ENCODE measurements at places on chromosomes 12 and 14.

GRCh38 chr12:32139064-32139421 lies 32.4 kb downstream of the BICD1 start:
- DNase-seq: peak; percentile 23

DNA sequence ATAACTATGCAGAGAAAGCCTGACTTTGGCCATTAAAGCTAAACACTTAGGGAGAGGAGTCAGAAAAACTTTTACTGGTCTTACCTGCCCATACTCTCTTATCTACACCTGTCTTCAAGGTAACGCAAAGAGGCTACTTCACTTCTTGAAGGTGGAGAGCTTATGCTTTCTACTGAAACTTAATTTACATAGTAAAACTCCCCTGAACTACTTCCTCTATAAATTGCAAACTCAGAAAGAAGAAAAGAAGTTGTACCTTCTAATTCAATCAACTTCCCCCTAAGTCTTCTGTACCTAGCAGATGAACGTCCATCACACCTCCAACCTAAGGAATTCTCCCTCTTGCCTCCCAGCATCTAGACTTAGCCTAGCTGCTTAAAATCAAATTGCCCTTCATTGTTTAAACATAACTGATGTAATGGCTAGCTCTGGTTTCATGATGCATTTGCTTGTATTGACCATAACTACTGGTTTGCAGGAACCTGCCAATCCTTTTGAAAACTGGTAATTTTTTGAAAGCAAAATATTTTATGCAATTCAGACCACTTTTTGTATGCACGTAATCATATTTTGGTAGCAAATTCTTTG lies 87.7 kb downstream of the STON2 start:
- DNase-seq: no peak

DNA sequence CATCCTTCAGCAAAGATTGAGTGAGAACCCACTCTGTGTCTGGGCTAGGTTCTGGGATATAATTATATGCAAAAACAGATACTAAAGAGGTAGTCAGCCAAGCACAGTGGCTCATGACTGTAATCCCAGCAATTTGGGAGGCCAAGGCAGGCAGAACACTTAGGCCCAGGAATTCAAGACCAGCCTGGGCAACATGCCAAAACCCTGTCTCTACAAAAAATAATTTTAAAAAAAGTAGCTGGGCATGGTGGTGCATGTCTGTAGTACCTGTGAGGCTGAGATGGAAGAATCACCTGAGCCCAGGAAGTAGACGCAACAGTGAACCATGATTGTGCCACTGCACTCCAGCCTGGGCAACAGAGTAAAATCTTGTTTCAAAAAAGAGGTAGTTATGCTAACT lies 237.5 kb upstream of the HMGA2 start:
- DNase-seq: no peak

DNA sequence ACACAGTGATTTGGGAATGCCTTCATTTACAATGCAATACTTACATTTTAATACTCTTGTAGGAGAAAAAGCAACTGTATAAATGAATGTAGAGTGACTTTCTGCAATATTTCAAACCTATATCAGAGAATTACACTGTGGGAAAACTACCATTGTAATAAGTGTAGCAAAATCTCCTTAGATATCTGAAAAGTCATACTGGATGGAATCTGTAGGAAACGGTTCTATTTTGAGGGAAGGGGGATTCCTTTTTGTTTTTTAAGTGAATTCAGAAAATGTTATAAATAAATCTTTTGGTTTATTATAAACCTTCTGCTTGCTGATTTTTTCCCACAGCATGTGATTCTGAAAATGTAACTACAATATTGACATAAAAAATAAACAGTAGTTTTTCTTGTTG lies 23.0 kb downstream of the ZNF891 start:
- DNase-seq: no peak

DNA sequence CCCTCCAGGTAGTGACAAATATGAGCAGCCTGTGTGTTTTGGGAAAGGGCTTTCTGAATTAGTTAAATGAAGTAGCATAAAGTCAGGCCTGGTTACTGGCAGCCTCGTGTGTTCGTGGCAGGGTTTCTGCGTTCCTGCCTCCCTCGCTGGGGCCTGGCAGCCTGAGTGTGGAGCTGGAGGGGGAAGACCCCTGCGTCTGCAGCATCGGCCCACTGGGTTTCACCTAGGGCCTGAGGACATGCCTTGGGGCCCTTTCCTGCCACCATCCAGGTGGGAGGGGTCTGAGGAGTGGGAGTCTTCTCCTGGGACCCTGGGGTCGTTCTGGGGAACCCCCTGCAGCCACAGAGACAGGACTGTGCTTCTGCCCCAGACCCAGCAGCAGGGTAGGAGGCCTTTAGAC lies 20.4 kb upstream of the AMN start:
- no peak for DNase-seq

GRCh38 chr12:64673490-64674169 lies 63.3 kb downstream of the RASSF3 start:
- no peak for DNase-seq

- no peak for DNase-seq
Measured at GRCh38 chr12:64525461-64526160, 73.7 kb downstream of the TBK1 start.

DNA sequence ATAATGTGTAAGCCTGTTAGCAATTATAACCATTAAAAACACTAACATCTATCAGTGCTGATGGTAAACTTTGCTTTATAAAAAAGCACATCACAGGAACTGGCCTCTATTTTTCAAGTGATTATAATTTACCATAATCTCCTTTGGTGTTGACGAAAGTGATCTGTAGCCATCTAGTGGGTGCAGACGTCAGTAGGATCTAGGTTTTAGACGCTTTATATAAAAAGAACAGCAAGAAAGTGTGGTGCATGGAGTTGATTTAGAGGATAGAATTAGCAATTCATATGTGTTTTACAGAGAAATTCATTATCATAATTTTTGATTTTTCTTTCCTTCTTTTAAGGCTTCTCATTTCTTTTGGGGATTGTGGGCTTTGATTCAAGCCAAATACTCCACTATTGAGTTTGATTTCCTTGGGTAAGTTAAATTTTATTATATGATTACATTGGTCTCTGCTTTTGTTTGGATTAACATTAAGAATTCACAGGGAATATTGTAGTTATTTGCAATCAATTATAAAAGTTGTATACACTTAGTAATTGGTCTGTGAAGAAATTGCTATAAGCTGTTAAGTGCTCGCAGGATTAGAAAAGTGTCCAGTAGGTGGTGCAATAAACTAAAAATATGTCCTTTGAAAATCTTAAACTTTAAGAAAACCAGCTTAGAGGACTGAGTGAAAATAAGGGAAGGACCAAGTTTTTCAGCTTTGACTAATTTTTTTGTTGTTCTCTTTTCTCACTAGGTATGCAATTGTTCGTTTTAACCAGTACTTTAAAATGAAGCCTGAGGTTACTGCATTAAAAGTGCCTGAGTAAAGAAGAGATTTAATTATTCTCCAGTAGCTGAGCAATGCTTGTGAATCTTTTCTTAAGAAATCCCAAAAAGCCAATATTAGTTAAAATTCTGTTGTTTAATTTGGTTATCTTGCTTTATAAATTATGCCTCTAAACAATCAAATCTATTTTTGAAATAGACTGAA lies 59.5 kb downstream of the ETNK1 start:
- peak; percentile 62 for DNase-seq

- DNase-seq: peak; percentile 77
Measured at GRCh38 chr12:51482929-51483697, 58.5 kb downstream of the SLC4A8 start.
